Pons (tissue), 1 donor: ENCODE measurements at places on chromosomes 1 and 21.

DNA sequence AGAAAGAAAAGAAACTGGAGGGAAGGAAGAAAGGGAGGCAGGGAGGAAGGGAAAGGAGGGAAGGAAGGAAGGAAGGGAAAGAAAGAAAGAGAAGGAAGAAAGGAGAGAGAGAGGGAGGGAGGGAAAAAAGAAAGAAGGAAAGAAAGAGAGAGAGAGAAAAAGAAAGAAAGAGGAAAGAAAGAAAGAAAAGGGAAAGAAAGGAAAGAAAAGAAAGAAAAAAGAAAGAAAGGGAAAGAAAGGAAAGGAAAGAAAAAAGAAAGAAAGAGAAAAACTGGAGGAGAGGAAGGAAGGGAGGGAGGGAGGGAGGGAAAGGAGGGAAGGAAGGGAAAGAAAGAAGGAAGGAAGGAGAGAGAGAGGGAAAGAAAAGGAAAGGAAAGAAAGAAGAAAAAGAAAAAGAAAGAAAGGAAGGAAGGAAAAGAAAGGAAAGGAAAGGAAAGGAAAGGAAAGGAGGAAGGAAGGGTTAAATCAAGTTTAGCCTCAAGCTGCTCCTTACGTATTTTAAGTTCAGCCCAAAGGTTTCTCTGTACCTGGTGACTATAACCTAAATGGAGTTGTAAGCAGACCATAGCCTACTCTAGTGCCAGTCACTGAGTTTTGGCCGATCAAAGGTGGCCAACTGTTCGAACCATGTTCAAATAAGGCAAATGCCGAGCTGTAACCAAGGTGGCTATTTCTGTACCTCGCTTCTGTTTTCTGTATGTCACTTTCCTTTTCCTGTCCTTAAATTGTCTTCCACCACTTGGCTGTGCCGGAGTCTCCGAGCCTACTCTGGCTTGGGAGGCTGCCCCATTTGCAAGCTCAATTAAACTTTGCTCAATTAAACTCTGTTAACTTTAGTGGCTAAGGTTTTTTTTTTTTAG, 37.8 kb upstream of the TMPRSS2 start:
- no peak for DNase-seq

DNA sequence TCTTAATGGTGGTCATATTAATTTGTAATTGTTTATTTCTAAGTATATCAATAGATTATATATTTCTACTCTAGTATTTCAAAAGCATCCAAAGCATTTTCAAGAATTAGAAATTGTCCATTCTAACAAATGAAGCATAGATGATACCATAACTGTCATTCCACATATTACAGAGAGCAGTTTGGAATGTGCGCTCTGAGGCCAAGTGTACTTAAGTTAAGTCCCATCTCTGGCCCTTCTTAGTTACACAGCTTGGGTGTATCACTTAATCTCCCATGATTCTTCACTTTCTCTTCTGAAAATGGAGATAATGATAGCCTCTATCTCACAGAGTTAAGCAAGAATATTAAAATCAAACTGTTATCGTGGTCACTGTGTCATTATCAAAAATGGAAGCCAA, 281.1 kb downstream of the MRPL39 start:
- no peak for DNase-seq

- peak; percentile 80 for DNase-seq
Measured at GRCh38 chr1:2948751-2949680, 72.3 kb upstream of the ACTRT2 start.

DNA sequence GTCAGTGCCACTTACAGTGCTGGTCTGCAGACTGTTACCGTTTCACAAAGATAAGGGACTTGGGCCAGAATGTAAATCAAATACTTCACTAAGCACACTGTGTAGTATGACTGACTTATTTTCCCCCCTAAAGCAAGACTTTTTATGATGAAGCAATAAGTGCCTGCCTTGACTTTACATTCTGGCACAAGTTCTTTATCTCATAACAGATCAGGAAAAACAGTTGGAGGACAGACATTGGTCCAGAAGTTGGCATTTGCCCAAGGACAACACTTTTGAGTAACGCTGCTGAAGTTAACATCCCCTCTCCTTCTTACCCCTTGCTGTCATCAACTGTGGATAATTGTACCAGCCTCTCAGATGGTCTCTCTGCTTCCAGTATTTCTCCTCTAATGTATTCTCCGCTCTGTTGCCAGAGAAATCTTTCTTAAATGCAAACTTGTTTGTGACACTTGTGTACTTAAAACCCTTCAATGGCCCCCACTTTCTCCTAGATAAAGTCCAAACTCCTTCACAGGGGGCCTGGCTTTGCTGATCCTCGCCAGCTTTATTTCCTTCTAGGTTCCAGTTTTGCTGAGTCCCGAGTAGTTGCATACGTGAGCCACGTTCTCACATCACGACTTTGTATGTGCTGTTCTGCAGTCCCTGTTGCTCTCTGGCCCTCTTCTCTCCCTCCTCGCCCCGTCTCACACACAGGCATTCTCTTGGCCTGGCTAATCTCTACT, 45.7 kb downstream of the S1PR1 start:
- no peak for DNase-seq

DNA sequence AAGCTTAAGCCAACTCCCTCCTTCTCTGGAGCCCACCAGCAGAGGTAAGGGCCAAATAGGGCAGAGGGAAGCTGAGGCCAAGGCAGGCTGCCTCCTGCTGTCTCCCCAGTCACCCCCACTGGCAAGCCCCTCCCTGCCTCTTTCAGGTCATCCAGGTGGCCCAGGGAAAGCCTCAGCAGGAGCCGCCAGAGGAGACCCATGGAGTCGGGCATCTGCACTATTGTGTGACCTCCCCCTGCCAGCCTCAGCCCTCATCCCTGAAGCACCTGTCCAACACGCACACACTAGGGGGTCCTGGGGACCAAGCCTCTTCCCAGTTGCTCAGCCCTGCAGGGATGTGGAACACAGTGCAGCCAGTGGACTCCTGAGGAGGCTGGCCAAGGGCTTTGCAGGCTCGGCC, 5.3 kb upstream of the NAXE start:
- DNase-seq, result no peak

DNA sequence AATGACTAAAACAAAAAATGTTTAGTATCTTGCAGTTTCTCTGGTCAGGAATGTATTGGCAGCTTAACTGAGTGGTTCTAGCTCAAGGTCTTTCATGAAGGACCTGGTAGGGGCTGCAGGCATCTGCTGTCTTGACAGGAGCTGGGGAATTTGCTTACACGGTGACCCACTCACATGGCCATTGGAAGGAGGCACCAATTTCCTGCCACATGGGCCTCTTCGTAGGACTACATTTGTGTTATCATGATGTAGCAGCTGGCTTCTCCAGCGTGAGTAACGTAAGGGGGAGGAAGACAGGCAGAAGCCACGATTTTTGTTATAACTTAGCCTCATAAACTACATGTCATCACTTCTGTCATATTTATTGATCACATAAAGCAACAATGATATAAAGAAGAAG, 376.3 kb downstream of the AMY1C start:
- DNase-seq, result no peak
